ENCODE measurements at places on chromosomes 11 and 22. TPM values are rescaled to one million over a fixed set of nuclear protein-coding genes. Genes with fewer than 3 reads are reported as not detected.

ACR gene
- total RNA-seq, result 2.2 TPM

HPX gene
- total RNA-seq, result 7.2 TPM

RSF1 gene
- 76.9 TPM for total RNA-seq

MGAT3 gene
- 26.2 TPM for total RNA-seq

CHRM1 gene
- total RNA-seq, result not detected

VPREB1 gene
- total RNA-seq, result not detected

TPBGL gene
- 1.1 TPM for total RNA-seq

C11orf91 gene
- not detected for total RNA-seq

RAB6A gene
- total RNA-seq, result 254 TPM

DNA sequence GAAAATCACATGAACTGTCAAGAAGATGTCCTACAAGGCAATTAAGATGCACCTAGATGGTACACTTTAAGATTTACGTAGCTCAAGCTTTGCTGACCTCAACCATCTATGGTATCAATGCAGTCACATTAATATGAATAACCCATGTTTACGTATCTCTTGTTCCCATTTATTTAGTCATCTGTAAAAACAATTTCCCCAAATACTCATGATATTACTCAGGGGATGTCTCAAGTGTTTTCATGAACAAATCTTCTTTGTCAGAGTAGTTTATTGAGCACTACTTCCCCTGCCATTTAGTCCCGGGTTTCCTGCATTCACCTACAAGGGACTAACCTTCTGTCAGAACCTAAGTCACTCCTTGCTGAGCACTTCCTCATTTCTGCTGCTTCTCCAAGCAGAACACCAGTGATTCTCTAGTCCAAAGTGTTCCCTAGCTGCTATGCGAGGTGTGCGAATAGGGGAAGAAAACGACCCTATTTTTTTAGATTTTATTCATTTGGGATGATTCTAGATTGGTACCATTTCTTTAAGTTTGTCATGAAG lies 554.3 kb upstream of the LRRC4C start:
- DNase-seq, result no peak
- H3K36me3 ChIP-seq, result no peaks in the 10 kb centered on the region
- no peak overlapping the region for H3K27ac ChIP-seq
- no peak overlapping the region for H3K4me3 ChIP-seq

DNA sequence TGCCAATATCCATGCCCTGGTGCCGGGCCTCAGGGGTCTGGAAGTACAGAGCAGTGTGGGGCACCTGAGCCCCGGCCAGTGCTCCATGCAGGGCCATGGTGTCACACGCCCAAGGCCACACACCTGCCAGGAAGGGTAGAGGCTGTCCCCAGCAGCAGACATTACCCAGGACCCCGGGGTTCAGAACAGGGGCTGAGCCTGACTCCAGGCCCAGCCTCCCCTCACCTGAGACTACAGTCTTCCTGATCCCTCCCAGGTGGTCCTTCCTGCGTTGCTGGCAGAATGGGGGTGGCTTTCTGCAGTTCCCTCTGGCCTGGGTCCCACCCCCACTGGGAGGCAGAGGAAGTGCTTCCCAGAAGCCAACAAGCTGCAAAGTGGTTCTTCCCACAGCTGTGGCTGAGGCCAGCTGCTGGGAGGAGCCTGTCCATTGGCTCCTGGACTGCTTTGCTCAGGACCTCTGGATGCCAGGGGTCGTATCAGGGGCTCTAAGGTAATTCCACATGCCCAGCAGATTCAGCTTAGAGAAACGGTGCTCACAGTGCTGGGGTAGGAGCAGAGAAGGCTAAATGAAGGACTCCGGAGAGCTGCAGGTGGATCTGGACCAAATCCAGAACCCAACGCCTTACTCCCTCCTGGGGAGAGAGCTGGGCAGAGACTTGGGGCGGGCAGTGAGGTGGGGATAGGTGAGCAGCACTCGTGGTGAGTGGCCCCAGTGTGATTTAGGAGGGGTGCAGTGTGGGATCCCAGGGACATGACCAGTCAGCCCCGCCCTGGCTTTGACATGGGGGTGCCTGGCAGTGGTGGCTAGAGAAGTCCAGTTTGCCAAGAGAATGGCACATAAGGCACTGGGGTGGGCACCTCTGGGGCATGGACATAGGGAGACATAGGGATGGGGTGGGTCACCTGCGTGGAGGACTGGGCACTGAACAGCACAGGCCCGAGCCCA lies 12.6 kb downstream of the TCIRG1 start:
- H3K4me3 ChIP-seq, result no peak overlapping the region
- no peaks in the 10 kb centered on the region for H3K36me3 ChIP-seq
- H3K27me3 ChIP-seq, result no peaks in the 10 kb centered on the region
- H3K27ac ChIP-seq, result no peak overlapping the region
- DNase-seq, result no peak

DNA sequence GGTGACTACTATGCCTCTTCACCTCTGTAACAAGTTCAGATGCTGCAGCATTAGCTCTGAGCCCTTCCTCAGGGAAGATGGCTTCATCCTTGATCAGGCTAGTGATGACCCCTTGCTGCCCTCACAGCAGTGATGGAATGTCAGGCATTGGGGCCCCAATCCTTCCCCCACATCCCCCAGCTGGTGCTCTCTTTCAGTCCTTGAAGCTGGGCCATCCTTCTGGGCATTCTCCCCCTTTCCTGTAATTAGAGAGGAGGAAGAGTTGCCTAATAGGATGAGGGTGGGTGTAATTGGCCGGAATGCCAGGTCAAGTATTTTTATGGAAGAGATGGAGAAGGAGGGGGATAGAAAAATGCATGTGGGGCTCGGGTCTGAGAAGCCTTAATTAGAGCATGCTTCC lies 62.6 kb downstream of the TRAF6 start:
- peaks cover 20% of the 10 kb centered on the region for H3K36me3 ChIP-seq
- no peak for DNase-seq

DNA sequence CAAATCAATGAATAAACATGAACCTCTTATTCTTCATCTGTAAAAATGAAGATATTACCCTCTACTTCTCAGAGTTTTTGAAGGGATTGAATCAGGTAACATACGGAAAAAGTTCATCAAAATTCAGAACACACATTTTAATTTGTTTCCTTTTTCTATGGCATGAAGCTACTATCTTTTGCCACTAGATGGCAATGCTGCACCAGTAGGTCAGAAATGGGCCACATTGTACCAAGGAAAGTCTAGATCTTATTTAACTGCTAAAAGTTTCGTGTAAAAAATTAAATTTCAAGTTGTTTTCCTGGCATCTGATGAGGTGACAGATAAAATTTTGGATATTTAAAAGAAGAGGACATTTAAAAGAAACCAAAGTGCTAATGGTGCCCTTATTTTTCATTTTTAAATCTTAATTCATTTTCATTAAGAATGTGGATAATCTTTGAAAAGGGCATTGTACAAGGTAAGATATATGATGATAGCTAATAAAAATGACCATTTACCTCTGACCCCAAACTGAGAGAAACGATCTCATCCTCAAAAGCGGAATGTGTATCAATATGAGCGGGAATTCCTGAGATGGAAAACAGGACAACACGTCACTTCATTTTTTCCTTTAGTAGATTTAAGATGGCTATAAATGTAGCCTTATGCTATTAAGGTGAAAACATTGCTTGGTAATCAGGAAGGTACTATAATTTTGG lies 16.1 kb downstream of the ALKBH8 start:
- no peaks in the 10 kb centered on the region for H3K4me1 ChIP-seq
- H3K36me3 ChIP-seq, result peaks cover 45% of the 10 kb centered on the region
- no peaks in the 10 kb centered on the region for H3K27me3 ChIP-seq
- no peak overlapping the region for H3K27ac ChIP-seq

DNA sequence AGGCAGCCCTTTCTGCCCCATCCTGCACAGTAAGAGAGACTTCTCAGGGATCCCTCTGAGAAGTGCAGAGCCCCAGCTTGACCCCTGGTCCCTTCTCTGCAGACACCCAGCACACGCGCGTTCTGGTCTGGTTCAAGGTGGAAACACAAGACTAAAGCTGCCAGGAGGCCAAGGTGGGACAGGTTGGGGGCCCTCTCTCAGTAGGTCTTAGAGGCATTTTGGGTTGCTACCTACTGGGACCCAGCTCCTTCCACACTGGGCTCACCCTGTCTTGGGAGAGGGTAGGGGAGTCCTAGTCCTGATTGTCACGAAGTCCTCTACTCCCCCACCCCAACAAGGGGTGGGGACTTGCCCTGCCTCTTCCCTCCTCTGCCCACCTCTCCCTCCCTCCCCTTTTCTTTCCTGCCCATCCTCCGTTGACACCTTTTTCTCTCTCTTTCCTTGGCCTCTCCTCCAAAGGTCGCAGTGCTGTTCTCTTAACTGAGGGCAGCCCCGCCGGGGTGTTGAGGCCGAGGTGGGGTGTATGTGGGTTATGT lies 763 bp upstream of the SOX10 start:
- H3K4me1 ChIP-seq, result peaks cover 12% of the 10 kb centered on the region
- peak overlapping the region; percentile 52 for H3K4me3 ChIP-seq
- peak overlapping the region; percentile 88 for H3K27ac ChIP-seq
- no peak for DNase-seq

DNA sequence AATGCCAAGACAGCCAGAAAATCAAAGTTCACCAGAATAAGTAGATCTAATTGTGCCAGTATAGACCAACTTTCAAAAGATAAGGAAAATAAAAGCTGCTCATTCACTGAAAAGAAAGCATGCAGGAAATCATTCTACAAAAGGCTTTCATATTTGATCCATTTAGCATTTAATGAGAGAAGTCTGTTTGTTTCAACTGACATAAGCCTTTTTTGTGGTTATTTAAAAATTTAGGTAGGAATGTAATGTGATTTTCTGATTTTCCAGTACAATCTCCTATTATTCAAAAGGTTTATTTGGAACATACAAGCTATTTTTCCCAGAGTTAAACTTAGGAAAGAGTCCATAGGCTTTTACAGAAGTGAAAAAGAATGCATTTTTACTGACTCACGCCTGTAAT lies 92.7 kb downstream of the SBF2 start:
- no peaks in the 10 kb centered on the region for H3K4me1 ChIP-seq
- H3K4me3 ChIP-seq, result no peak overlapping the region
- no peaks in the 10 kb centered on the region for H3K36me3 ChIP-seq

GRCh38 chr22:21947040-21948014 lies 5.3 kb downstream of the PPM1F start:
- H3K36me3 ChIP-seq, result no peaks in the 10 kb centered on the region
- no peak overlapping the region for H3K4me3 ChIP-seq
- peaks cover 43% of the 10 kb centered on the region for H3K4me1 ChIP-seq
- peak overlapping the region; percentile 96 for H3K27ac ChIP-seq
- no peak for DNase-seq
- no peaks in the 10 kb centered on the region for H3K27me3 ChIP-seq

- no peak overlapping the region for H3K27ac ChIP-seq
- H3K36me3 ChIP-seq, result no peaks in the 10 kb centered on the region
- H3K27me3 ChIP-seq, result no peaks in the 10 kb centered on the region
- no peak overlapping the region for H3K4me3 ChIP-seq
Observed at GRCh38 chr11:36077886-36078685, 134.2 kb downstream of the LDLRAD3 start.

DNA sequence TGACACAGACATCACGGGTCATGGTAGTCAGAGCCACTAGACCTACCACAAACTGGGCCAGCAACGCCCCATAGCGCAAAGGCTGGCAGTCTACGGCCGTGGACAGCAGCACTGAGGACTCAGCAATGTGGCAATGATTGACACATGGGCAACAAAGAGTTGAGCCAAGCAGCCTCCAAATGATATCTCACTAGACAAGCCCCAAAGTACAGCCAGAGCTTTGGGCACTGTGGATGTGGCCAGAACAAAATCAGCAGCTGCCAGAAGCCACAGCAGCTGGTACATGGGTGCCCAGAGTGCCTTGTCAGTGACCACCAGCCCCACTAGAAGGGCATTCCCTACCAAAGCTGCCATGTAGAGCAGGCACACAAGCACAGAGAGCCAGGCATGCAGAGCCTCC lies 11.2 kb upstream of the UBQLNL start:
- no peak overlapping the region for H3K27ac ChIP-seq
- H3K36me3 ChIP-seq, result peaks cover 5% of the 10 kb centered on the region
- H3K4me3 ChIP-seq, result no peak overlapping the region
- no peak for DNase-seq
- no peaks in the 10 kb centered on the region for H3K4me1 ChIP-seq

- DNase-seq, result no peak
Observed at GRCh38 chr22:19396934-19397733, 34.4 kb downstream of the HIRA start.

GRCh38 chr11:30459821-30460220 lies 126.3 kb downstream of the MPPED2 start:
- no peak for DNase-seq
- no peak overlapping the region for H3K27ac ChIP-seq
- peaks cover 23% of the 10 kb centered on the region for H3K4me1 ChIP-seq
- H3K27me3 ChIP-seq, result no peaks in the 10 kb centered on the region
- H3K4me3 ChIP-seq, result no peak overlapping the region

GRCh38 chr11:60910281-60910687 lies 3.7 kb upstream of the TMEM109 start:
- H3K36me3 ChIP-seq, result no peaks in the 10 kb centered on the region
- no peak overlapping the region for H3K27ac ChIP-seq
- H3K27me3 ChIP-seq, result no peaks in the 10 kb centered on the region
- H3K4me1 ChIP-seq, result no peaks in the 10 kb centered on the region
- H3K4me3 ChIP-seq, result no peak overlapping the region

- DNase-seq, result no peak
- peaks cover 9% of the 10 kb centered on the region for H3K4me1 ChIP-seq
- peak overlapping the region; percentile 66 for H3K27ac ChIP-seq
Observed at GRCh38 chr11:103699216-103699615, 337.2 kb upstream of the DDI1 start.

- no peak for DNase-seq
- no peak overlapping the region for H3K4me3 ChIP-seq
- H3K27ac ChIP-seq, result no peak overlapping the region
- no peaks in the 10 kb centered on the region for H3K36me3 ChIP-seq
Observed at GRCh38 chr11:23232652-23233051, 372.4 kb upstream of the CCDC179 start.

GRCh38 chr22:44780876-44781449 lies 28.6 kb downstream of the ARHGAP8 start:
- H3K4me1 ChIP-seq, result no peaks in the 10 kb centered on the region
- no peak for DNase-seq
- H3K36me3 ChIP-seq, result no peaks in the 10 kb centered on the region
- H3K27me3 ChIP-seq, result no peaks in the 10 kb centered on the region
- no peak overlapping the region for H3K4me3 ChIP-seq

DNA sequence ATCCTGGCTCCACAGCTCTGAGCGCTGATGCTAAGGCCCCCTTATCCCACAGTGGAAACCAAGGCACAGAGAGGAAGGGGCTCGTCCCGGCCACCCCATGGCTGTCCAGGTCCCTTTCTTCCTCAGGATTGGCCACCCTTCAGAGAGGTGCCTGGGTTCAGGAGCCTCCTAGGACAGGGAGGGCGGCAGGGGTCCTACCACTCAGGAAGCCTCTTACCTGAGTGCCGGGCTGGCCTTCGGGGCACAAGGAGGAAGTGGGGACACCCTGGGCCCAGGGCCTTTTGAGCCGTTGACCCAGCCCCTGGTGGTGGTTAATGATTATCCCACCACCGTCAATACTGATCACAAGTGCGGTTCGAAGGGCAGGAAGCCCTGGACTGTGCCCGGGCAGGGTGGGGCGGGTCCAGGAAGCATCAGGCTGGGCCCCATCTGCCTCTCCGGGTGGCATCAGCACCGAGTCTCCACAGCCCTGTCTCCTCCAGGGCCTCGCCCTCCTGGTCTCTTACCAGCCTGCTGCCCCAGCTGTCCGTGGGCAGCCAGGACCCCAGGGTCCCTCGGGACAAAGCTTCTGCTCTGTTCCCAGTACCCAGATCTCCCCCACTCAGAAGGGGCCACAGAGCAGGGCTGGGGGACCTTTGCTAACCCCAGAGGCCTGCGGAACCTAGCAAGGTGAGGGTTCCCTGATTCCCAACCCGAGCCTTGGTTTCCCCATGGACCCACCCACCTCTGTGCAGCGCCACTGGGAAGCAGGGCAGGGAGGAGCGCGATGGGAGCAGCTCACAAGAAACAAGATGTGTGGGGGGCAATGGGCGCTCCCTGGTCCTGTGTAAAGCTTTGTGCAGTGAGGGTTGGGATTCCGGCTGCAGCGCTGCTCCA lies 15.0 kb upstream of the EHD1 start:
- no peaks in the 10 kb centered on the region for H3K4me1 ChIP-seq
- no peaks in the 10 kb centered on the region for H3K27me3 ChIP-seq
- H3K36me3 ChIP-seq, result no peaks in the 10 kb centered on the region
- peak overlapping the region; percentile 26 for H3K4me3 ChIP-seq

All from tibial nerve (tissue), 4 donors.